SIG-M5 (cell line): ENCODE measurements at places on chromosomes 12 and 14.

GRCh38 chr14:73250781-73251500, 13.6 kb downstream of the PAPLN start:
- no peak for DNase-seq

- DNase-seq: no peak
These were observed 35.8 kb upstream of the GRIP1 start for GRCh38 chr12:66714709-66715108.

DNA sequence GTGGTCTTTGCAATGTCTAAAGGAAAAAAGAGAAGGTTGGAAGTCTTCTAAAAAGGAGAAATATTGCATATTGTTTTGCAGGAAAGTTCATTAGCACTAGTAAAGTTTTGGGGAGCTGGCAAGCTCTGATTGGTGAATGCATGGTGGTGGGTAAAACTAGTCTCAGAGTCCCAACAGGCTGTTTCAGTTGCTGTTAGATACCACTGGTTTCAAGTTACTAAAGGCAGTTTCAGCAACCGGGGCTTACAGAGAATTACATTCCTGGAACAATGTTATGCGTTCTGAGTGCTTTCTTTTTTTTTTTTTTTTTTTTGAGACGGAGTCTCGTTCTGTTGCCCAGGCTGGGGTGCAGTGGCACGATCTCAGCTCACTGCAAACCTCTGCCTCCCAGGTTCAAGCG, 208.2 kb downstream of the EPS8 start:
- no peak for DNase-seq

DNA sequence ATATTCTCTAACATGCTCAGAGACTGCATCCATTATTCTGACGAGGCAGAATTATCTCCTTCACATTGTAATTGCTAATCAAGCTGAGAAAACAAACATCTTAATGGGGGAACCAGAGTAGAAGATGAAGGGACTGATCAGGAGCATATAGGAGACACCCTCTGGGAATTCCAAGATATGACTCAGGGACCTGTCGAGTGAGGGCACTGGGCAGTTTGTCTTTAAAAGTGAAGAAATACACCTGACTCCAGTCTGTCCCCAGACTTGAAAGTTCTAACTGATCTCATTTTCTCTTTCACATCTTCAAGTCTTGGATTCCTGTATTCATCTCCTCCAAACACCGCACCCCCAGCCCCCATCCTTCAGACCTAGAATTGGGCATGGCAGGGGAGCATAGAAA, 226.9 kb upstream of the PLXNC1 start:
- DNase-seq: no peak

DNA sequence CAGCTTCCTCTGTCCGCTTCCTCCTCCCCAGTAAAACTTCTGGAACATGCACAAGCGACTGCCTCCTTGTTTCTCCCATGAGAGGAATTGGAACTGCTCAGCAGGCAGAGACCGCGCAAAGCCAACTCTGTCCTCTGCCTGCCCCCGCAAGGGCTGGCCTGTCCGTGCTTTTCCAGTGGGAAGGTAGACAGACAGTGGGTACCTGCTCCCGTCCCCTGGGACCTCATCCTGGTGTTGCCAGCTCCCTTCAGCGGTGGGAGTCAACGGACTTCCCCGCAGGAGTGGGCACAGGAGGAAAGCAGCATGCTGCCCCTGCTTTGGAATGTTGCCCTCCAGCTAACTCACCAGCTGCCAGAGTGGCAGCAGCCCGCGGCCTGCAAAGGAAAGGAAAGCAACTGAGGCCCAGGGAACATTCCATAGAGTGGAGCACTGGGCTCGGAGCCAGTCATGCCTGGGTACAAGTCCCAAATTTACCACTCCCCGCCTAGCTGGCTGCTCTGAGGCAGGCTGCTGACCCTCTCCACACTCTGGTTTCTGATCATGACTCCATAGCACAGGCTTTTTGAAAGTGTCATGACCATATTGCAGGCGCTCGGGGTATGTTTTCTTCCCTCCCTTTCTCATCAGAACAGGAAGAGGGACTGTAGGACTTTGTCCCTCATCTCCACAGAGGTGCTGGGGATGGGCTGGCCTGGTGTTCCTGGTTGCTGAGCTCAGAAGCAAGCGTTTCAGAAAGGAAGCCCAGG, 89.2 kb upstream of the CLMN start:
- DNase-seq: no peak

- no peak for DNase-seq
These were observed 482.2 kb downstream of the SLC16A7 start for GRCh38 chr12:60078026-60078425.

- no peak for DNase-seq
These were observed 260.0 kb downstream of the NPAS3 start for GRCh38 chr14:33198684-33199083.

DNA sequence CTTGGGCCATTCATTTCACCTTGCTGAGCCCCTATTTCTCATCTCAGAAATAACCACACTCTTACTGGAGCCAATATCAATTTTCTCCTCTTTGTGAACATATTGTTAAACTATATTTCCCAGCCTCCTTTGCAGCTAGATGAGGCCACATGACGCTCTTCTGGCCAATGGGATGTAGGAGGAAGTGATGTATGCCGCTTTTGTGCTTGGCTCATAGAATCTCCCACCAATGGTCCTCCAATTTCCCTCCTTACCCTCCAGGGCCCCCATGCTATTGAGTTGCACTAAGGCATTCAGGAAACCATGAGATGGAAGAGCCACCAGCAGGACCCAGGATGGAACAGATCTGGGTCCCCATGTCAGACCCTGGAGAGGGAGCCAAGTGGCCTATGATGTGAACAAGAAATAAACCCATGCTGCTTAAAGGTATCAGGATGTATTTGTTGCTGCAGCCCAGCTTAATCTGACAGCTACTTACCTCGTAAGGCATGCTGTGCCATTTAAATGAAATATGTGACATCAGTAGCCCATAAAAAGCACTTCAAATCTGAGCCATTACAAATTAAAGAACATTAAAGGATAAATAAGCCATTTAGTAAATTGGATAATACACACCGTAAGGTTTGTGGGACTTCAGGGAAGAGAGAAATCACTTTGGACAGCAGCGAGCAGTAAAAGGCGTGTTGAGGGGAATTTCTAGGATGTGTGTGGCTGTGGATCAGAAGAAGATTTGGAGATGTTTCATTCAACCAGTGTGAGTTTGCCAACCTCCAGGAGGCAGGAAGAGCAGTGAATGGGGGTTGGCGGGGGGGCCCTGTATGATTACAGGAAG, 24.4 kb upstream of the BDKRB2 start:
- no peak for DNase-seq

DNA sequence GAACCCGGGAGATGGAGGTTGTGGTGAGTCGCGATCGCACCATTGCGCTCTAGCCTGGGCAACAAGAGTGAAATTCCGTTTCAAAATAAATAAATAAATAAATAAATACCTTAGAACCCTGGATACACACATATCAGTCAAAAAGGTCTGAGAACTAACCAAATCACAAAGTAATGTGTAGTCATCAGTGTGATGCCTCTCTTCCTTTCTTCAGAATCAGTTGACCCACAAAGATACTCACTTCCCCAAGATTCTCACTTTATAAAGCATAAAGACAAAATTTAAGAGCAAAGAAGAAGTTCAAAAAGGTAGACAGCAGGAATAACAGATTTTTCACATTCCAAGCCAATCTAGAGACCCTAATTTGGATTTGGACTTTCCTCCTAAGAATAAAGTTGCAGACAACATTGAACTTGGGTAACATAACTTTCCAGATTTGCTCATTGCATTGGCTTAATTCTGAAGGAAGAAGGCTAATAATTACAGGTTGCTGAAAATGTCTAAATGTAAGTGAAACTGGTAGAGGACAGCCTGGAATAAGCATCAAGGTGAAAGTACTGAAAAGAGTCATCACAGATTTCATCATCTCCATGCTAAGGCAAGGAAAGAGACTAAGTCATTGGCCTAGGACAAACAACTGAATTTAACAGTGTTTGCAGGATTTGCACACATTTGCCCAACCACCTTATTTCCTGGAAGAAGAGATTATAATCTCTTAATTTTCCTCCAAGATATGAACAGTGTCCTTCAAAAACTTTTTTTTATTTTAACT, 17.4 kb downstream of the TMED10 start:
- no peak for DNase-seq

DNA sequence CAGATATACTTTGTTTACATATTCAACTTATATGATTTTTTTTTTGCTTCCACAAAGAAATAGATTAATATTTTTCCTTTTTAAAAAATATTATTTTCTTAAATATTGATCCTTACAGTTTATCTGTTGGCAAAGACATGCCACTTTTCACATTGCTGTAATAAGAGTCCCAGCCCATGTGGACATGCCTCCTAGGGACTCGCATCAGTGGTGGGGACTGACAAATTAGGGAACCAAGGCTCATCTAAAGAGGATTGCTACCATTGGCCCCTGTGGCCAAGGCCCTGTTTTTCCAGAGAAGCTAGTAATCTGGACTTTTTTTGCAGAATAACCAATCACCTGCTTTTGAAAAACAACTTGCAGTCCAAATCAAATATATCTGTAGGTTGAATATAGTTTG, 27.8 kb upstream of the BMAL2 start:
- DNase-seq: no peak

DNA sequence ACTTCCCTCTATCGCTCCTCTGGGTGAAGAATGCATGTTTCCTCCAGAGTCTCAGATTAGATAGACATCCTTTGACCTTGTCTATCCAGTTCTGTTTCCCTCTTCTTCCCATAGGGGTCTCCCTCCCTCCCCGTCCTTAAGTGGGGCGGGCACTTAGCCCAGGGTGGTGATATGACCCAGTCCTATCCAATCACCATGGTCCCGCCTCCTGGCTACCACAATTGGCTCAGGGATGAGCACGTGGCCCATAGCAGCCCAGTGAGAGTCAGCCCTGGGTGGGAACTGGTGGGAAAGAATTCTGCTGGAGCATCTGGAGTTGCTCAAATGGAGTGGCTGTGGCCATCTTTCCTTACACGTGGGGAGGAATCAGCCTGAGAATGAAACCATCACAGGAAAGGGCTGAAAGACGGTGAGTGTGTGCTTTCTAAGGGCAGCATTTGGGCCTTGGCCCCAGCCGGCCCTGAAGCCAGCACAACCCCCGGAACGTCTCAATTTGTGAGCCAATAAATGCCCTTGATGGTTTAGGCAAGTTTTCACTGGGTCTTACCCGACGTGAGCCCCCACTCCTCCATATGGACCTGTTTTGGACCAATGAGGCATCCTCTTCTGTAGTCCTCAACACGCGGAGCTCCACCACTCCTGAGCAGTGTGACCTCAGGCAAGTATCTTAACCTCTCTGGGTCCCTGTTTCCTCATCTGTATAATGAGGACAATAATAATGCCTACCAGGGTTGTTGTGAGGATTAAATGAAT, 14.4 kb upstream of the MLXIP start:
- DNase-seq: peak; percentile 59

DNA sequence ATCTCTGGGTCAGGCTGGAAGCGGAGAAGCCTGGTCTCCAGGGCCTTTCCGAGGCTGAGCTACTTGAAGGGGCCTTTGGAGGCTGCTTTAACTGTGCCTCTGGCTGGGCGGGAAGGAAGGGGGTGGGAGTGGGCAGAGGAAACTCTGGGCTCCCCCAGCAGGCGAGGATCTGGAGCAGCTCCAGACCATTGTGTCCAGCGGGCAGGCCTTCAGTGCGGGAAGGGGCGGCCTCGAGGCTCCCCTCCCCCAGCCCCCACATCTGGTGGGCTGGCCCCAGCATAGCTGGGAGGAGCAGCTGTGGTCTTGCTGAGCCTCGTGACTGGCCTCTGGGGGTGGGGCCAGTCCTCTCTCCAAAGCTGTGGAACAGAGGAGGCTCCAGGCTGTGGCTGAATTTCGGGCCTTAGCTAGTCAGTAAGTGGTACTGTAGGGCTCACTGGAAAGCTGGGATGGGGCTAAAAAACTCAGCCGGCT, 3.4 kb downstream of the TAMALIN start:
- DNase-seq: no peak
